ENCODE measurements at places on chromosomes 2 and 18.

DNA sequence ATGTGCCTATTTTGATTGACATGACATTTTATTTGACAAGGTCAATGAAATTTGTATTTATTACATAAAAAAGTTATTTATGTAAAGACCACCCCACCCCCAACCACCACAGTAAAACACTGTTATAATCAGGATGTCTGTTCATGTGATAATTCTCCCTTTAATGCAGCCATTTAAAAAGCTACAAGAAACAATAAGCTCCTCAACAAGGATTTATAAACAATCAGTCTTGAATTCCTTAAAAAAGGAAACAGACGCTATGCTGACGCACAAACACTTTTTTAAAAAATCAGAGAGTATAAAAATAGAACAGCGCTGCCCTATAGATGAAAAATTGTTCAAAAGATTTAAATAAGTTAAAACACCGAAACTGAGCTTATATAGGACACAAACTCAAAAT lies 102.2 kb downstream of the SOS1 start:
- DNase-seq = no peak

DNA sequence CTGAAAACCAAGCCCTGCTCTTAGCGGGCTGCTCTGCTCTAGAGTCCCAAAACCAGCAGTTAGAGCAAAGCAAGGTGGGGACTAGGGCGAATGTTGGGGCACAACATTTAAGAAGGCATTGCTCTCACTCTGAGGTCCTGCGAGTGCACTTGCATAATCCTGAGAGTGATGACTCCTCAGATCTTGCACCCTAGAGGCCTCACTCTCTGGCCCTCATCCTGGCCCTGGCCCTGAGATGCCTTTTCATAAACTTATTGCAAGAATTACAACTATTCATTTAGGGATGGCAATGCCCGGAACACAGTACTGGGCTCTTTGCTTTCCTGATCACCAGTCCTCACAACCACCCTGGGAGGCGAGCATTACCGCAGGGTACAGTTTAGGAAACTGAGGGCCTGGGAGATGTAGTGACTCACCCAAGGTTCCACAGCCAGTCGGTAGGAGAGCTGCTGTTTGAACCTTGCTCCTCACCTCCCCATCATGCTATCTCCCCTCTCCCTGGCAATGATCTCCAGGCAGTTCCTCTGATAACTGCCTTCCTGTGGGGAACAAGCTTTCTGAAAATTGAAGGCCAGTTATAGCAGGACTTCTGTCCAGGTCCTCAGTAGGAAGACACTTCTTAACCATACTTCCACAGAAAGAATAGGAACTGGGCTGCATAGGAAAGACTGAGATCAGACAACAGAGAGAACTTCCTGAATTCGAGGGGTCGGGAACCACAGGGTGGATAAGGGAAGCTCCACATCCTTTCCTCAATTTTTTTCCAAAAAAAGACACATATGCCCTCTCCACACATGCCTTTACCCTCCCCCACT lies 91.3 kb downstream of the TNS1 start:
- DNase-seq = peak; percentile 24

GRCh38 chr2:142575561-142575960 lies 301.9 kb upstream of the KYNU start:
- DNase-seq = no peak

DNA sequence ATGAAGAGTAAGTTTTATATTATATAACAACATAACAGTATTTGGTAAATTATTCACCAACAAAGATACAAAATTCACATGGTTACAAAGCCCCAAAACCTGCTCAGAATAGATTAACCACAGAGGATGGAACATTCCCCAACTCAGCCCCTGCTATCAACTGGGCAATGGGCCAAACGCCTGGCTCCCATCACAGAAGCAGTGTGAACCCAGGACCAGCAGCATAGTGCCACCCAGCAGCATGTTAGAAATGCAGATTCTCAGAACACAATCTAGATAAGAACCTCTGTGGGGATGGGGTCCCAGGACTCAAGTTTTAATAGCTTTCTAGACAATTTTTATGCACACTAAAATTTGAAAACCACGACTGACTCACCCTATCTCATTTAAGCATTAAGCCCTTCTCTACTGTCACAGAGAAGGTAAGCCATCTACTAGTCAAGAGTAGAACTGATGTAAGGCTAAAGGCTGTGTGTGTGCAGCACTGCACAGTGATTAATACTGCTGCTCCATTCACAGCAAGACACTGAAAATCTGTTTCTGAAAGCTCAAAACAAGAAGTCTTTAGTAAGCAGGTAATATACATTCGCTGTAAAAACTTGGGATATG lies 15.2 kb downstream of the AFG3L2 start:
- DNase-seq = no peak

DNA sequence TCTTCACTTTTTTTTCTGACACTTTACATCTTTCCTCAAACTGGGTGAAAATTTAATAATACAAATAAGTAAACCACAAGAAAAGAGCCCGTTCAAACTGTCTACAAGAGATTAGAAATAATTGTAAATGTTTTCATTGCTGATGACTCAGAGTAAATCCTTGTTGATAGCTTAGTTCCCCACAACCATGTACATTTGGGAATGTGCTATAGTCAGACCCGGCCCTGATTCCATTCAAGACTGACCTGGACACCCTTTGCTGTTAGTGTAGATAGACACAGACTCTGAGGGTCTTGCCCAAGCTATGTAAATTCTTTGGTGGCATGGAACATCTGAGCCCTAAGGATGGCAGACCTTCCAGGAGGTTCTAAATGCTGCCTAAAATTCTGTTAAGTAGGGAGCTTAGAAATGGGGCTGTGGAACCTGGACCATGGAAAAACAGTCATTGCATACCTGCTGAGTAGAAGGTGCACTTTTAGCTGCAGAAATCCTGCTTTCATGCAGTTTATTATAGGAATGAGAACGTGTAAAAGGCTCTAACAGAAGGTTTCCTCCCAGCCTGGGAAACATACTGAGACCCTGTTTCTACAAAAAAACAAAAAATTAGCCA lies 3.7 kb downstream of the MALT1 start:
- DNase-seq = peak; percentile 18

GRCh38 chr2:187297801-187298200 lies 150.3 kb downstream of the CALCRL start:
- DNase-seq = peak; percentile 6

- DNase-seq = peak; percentile 71
Measured at GRCh38 chr18:23498877-23499276, 4.4 kb upstream of the RMC1 start.

DNA sequence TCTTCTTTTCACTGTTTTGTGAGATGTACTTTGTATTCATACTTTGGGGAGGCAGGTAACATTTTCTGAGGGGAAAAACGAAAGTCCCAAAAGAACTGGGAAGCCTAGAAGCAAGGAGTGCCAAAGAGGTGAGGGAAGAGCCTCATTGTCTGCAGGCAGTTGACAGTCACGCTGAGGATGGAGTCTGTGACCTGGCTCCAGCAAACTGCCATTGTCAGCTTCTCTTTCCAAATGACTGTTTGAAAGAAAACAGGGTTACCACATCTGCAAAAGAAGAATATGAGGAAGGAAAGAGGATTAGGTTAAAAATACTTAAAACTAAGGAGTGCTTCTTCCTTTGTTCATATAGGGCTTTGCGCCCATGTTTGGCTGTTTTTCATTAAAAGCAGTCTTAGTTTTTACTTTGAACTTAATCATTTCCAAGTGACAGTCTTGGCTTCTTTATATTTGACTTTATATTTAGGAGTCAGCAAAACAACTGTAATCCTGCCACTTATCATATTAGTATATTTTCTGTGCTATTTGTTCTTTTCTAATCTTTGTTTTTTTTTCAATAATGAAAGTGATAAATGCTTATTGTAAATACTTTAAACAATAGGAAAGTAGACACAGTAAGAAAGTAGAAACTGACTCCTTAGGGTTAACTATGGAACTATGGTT lies 35.0 kb downstream of the CERS6 start:
- no peak for DNase-seq

- DNase-seq = peak; percentile 37
Measured at GRCh38 chr2:9249020-9249800, 42.6 kb downstream of the ASAP2 start.

- no peak for DNase-seq
Measured at GRCh38 chr2:238163481-238164198, 4.9 kb downstream of the ERFE start.

GRCh38 chr18:7459851-7460770 lies 107.0 kb upstream of the PTPRM start:
- peak; percentile 5 for DNase-seq

DNA sequence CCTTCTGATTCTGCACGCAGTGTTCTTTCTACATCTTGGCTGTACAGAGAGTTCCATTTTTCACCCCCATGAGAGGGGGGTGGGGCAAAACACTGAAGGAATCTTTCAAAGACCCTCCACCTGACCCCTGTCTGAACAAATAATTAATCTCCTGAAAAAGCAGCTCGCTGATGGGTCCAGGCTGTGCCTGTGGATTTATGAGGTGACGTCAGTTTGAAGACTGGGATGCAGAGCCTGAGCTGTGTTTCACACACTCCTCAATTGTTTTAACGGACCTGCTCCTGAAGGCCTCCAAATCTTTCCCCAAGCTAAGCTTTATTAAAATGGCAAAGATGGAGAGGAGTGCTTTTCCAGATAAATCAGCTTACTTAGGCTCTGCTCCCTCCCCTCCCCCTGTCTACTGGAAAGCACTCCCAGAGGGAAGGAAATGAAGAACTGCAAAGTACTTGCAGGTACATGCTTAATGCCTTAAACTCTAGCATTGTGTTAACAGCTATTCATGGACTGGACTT lies 390.2 kb upstream of the TNP1 start:
- DNase-seq = peak; percentile 60

DNA sequence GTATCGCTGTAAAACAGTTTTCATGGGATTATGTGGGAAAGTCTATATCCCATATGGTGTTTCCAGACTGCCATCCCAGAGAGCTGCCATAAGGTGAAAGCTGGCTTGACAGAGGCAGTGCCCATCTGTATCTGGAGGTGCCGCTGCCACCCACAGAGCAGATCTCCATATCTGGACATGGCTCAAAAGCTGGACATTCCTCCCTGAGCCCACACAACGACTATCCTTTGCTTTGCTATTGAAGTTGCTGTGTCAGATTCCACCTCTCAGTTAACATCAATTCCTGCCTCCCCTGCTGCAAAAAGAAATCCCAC lies 55.2 kb downstream of the RND3 start:
- no peak for DNase-seq

GRCh38 chr2:133341575-133341974 lies 226.7 kb downstream of the NCKAP5 start:
- no peak for DNase-seq

DNA sequence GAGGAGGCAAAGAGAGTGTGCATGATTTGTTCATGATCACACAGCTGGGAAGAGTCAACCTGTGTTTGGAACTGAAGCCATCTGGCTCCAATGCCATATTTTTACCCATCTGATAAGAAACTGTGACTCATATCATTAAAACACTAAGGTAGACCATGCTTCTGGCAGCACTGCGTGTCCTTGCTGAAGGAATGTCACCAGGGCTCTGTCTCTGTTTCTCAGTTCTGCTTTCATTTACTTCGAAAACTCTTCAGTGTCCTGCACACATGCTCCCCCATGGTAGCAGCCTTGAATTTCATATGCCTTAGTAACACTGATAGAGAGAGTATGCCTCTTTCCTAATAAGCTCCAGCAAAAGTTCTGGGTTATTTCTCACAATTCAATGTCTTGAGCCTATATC lies 830.4 kb downstream of the DCDC2C start:
- no peak for DNase-seq

- DNase-seq = peak; percentile 46
Measured at GRCh38 chr18:33034945-33035344, 262.1 kb upstream of the KLHL14 start.

- no peak for DNase-seq
Measured at GRCh38 chr2:147260241-147260640, 584.6 kb upstream of the ACVR2A start.

- DNase-seq = no peak
Measured at GRCh38 chr2:200962811-200963123, 693 bp downstream of the ORC2 start.

GRCh38 chr2:60070196-60070595 lies 483.3 kb downstream of the BCL11A start:
- DNase-seq = no peak

DNA sequence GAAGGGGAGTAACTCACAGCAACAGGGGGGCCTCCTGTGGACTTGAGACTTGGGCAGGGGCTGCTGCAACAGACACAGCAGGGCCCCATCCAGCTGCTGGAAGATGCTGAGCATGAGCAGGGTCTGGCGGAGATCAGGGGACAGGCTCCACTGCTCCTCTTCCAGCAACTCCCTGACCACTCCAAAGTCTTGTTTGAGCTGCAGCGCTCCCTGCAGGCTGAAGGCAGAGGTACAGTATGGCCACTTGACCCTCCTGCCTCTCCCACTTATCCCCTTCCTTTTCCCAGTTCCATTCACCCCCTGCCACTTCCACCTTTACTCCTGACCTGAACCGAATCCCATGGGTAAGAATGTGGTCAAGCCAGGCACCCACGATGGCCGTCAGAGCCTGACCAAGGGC lies 2.4 kb upstream of the MRPL53 start:
- DNase-seq = no peak

DNA sequence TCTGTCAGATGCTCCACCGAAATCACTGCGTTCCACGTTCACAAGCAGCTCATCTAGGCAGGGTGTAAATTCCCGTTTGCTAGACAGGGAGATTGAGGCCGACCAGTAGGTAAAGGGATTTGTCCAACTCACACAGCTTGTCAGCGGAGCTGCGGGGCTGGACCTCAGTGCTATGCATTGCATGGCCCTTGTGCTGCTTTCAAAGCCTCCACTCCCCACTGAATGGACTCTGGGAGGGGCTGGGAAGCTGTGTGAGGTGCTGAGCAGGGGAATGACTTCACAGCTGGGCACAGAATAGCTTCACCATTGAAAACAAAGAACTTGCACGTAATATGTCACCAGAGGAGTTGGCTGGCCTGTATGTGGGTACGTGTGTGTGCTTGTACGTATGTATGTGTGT lies 21.4 kb downstream of the CELF4 start:
- no peak for DNase-seq

DNA sequence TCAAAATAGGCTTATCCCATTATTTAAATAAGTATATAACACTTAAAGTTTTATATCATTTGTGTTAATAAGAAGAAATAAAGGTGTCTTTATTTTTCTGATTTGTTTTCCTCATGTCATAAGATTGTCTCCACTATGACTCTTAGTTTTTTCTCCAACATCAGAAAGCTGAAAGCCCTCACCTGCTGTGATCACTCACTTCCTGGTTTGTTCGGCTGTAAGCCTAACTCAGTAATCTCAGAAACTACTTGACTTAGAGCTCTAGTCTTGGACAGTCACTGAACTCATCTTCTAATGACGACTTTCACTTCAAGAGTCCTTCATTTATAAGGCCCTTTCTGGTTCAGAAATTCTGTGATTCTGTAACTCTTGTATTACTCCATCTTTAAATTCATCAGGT lies 311.0 kb downstream of the ZEB2 start:
- DNase-seq = no peak

- no peak for DNase-seq
Measured at GRCh38 chr2:128969374-128969773, 650.7 kb upstream of the HS6ST1 start.

DNA sequence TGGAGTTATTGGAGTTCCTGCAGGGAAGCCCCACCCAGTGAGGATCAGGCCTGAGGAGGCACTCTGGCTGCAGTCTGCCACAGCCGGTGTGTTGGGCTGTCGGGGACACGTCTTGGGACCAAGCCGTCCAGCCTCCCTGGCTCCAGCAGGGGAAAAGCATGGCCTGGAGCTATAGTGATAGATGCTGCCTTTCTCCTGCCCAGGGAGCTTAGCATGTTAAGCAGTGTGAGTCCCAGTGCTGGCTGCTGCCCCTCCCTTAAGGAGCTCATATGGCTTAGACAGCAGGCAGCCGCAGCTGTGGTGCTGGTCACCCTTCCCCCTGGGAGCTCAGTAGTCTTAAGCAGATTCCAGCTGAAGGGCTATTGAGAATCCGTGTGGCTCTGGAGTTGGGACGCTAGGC lies 78.9 kb downstream of the CERS6 start:
- DNase-seq = no peak
